Forelimb muscle (tissue), 1 donor: ENCODE measurements at places on chromosomes 3 and 15. TPM values are rescaled to one million over a fixed set of nuclear protein-coding genes. Genes with fewer than 3 reads are reported as not detected.

Gene SLC24A1
- polyA plus RNA-seq, result 7.2 TPM

Gene VIPR1
- polyA plus RNA-seq, result 1.6 TPM

Gene ITIH4
- 32.4 TPM for polyA plus RNA-seq

DNA sequence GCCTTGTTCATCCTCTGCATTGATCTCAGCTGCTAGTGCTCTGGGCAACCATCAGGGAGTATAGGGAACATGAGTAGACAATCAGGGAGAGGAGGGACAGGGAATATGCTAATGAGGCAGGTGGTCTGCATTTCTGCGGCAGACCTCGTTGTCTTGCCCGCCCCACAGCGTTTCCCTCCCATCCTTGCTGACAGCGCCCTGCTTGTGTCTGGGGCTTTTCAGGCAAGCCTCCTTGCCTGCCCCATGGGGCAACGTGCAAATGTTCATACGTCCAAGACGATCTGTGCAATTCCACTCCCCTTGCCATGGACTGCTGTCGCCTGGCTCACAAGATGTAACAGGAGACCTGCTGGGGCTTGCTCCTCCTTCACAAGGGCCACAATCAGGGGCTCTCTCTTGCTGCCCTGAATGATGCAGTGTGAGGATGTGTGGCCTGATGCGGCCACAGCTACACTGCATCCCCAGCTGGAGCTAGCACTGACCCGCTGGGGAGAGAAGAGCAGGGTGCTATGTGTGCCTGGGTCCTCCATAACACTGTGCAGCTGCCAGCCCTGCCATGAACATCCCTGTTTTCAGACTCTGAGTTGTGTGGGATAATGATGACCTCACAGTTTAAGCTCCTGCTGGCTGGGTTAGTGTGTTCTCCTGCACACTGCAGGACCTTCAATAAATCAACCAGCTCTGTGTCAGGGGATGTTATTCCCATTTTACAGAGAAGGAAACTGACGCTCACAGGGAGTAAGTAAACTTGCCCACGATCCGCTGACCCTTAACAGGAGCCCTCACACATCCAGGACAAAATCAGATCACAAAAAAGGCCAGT lies 211.3 kb downstream of the KLF13 start:
- DNase-seq, result no peak

DNA sequence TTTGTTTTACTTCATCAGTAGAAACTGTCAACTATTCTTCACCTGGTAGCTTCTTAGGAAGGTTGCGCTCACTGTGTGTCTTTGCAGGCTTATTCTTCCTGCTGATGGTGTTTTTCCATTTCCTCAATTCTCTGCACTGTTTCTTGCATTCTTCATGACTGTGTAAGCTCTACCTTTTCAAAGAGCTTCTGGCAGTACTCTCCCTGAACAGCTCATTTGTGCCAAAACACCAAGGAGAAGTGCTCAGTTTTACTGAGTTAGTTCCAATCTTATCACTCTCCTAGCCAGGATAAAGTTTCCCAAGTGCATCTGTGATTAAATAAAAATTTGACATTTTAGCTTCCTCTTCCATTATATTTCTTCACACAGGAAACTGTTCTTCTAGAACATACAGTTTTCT lies 339.8 kb downstream of the EPHA3 start:
- no peak for DNase-seq

DNA sequence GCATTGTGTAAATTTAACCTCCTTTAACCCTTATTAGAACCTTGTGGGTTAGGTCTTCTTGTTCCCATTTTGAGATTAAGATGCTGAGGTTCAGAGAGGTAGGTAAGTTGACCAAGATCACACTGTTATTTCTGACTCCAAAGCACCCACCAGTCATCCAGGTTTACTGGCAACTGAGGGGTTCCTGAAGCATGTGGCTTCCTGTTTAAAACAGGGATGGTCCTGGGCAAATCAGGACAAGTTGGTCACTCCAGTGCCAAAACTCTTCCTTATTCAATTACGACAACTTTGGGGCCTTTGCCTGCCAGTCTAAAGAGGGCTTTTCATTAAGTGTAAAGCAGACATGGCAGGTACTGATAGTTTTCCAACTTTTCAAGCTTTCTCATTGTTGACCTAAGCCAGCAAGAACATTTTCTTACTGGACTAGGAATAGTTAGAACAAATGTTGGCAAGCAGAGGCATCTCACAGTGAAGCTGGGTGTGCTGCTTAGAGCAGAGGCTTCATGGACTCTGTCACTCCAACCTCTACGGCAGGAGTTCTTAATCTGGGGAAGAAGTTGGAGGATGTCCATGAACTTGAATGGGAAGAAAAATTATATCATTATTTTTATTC lies 149.4 kb upstream of the ADAMTS9 start:
- DNase-seq, result no peak

Gene SLMAP
- polyA plus RNA-seq, result 84.1 TPM

- no peak for DNase-seq
Observed at GRCh38 chr3:79199966-79200365, 567.8 kb downstream of the ROBO1 start.

DNA sequence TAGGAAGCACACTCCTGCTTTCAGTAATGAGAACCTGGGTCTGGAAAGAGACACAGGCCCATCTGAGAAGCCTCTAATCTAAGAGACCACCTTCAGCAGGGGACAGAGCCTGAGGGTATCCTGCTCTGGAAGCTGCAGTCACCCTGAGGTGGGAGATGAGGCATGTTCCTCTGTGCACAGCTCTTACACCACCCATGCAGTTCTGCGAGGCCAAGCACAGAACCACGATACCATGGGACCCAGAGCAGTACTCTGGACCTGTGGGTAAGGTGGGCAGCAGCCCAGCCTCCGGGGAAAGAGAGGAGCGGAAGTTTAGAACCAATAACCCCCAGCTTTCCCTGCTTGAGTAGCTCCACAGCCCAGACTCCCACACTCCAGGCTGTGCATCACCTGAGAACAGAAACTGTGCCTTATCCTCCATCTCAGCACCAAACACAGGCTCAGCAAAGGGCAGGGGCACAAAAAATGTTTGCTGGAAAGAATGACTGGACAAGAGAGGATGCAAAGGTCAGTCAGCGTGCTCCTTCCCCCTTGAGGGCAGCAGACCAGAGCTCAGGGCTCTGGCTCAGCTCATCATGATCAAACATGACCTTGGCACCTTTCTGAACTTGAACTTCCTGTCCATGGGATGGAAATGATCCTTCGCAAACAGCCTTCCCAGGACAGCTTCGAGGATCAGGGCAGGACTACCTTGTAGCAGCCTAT lies 43.1 kb downstream of the RBPMS2 start:
- DNase-seq, result no peak

GRCh38 chr15:62068071-62068809 lies 1.5 kb downstream of the C2CD4A start:
- no peak for DNase-seq

DNA sequence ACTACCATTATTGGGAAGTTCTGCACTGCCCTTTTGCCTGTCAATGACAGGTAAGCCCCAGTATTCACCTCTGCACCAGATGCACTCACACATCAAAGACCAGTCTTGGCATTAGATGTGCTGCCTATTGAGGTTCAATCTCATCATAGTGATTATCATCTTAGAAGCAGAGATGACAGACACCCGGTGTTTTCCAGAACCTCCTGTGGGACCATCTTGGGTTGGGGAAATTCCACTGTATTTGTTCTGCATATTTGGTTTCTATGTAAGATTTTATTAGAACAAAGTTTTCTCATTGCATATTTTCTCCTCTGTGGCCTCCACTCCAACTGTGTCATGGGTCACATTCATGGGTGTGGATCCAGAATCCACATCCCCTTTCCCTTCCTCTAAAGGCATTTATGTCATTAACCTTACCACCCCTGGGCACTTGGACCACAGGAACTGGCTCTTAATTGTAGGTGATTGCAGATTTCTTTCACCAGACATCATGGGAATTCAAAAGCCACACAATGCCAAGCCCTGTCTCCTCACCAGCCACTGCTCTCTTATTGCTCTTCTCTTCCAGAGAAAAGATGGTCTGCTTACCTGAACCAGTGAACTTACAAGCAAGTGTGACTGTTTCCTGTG lies 31.2 kb downstream of the PLA1A start:
- no peak for DNase-seq

Gene P2RY14
- polyA plus RNA-seq, result 1.4 TPM

DNA sequence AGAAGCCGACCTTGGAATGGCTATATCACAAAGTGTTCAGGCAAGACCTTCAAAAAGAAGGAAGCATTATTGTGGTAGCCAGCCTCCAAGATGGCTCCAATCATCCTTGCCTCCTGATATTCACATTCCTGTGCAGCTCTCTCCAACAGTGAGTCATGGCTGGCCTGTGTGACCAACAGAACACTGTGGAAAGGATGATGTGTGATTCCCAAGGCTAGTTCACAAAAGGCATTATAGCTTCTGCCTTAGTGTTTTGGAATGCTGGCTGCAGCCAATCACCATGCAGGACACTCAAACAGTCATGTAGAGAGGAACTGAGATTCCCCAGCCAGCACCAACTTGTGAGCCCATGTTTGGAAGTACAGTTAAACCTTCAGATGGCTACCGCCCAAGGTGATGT lies 102.6 kb downstream of the EFL1 start:
- DNase-seq, result no peak

- no peak for DNase-seq
Observed at GRCh38 chr3:141401573-141402475, 33.5 kb downstream of the ZBTB38 start.

- DNase-seq, result no peak
Observed at GRCh38 chr15:92664178-92664900, 8.8 kb upstream of the FAM174B start.

Gene GOLGA6D
- 0.30 TPM for polyA plus RNA-seq

Gene CFAP100
- 0.94 TPM for polyA plus RNA-seq

Gene LHFPL4
- 0.05 TPM for polyA plus RNA-seq
